SHP77 treated with DMSO at 0.1 percent for 48 hours (cell line): ENCODE measurements at places on chromosomes 12 and 14.

DNA sequence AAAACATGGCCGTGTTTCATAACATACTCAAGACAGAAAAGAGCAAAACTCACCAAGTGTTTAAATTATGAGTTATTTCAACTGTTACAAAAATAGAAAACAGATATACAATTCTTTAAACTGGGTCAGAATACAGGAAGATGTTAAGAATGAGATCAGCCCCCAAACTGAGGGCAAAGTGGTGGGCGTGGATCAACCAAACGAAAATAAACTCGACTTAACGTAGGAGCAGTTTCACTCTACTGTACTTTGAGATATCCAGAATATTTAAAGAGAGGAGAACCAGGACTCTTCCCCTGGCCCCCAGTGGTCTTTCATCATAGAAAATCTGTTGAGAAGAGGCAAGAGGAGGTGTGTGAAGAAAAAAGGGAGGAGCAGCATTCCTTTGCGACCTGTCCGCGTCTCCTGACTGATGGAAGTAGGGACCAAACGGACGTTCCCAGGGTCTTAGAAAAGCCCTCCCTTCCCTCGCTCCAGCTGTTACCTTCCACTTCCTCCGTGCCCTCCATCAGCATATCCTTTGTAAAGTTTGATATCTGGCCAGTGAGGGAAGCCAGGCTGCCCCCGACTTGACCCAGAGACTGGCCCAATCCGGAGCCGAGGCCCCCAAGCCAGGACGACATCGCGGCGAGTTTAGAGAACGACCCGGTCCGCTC lies 668 bp downstream of the TRIP11 start:
- peak; percentile 25 for DNase-seq

GRCh38 chr12:89783359-89784060 lies 74.9 kb upstream of the ATP2B1 start:
- DNase-seq: no peak

DNA sequence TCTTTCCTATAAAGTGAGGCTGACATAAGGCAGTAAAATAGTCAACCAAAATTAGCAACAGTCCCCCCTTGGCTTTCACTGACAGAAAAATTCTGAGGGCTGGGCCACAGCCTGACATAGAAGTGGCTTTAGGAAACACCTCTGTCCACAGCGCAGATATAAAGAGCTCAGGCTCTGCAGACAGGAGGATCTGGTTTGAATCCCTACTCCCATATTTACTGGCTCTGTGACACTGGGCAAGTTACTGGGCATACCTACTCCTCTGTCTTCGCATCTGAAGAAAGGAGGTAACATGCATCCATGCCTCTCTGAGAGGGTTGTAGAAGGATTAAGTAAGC lies 95.3 kb downstream of the STXBP6 start:
- DNase-seq: no peak

DNA sequence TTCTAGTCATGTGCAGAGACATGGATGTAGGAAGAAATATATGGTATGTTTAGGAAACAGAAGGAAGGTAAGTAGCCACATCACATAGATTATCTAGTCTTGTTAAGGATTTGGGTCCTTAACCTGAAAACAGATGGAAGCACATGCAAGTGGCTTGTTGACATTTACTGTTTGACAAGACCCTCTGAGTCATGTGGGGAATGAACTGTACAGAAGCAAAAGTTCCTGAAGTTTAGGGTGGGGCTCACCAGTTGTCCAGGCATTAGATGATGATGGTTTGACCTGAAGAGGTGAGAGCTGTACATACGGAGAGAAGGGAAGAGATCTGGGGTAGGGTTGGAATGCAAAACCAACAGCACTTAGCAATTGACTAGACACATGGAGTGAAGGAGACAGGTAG lies 281.1 kb upstream of the GRIP1 start:
- DNase-seq: no peak

GRCh38 chr12:54762390-54762789 lies 91.9 kb upstream of the MUCL1 start:
- DNase-seq: no peak

- DNase-seq: no peak
Observed at GRCh38 chr14:98692832-98693231, 579.2 kb downstream of the BCL11B start.

DNA sequence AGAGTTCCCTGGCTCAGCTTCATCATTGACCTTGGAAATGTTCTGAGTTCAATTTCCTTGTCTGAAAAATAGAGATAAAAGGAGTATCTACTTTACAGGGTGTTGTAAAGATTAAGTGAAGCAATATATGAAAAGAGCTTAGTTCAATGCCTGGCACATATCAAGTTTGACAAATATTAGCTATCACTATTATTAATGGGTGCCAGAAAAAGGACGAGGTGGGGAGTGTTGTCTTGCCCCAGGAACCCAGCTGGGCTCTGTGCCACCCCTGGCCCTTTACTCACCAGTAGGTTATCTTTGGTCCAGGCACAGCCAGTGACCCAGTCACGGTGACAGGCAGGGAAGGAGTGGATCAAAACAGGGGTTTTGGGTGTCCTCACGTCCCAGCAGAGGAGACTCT lies 32.0 kb downstream of the PARP2 start:
- DNase-seq: no peak

- DNase-seq: no peak
Observed at GRCh38 chr14:101719045-101719645, 42.4 kb upstream of the PPP2R5C start.

GRCh38 chr12:69343357-69343756 lies 4.8 kb upstream of the LYZ start:
- no peak for DNase-seq
